NCI-H2081 (cell line): ENCODE measurements at places on chromosomes 7 and 10.

DNA sequence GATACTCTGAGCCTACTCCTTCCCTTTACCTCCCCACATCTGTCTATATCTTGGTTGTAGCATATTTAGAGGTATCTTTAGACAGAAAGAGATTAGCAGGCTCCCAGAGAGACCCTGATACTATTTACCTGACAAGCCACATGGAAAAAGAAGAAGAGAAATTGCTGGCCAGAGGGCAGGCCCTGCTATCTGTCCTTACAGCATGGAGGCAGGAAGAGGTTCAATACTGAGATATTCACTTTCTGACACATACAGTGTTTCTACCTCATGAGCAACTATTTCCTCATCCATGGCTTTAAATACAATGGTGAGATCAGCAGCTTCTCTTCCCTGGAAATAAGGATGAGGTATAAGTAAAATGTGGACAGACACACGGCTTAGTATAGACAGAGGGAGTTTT lies 33.9 kb upstream of the TSPAN13 start:
- DNase-seq: no peak

DNA sequence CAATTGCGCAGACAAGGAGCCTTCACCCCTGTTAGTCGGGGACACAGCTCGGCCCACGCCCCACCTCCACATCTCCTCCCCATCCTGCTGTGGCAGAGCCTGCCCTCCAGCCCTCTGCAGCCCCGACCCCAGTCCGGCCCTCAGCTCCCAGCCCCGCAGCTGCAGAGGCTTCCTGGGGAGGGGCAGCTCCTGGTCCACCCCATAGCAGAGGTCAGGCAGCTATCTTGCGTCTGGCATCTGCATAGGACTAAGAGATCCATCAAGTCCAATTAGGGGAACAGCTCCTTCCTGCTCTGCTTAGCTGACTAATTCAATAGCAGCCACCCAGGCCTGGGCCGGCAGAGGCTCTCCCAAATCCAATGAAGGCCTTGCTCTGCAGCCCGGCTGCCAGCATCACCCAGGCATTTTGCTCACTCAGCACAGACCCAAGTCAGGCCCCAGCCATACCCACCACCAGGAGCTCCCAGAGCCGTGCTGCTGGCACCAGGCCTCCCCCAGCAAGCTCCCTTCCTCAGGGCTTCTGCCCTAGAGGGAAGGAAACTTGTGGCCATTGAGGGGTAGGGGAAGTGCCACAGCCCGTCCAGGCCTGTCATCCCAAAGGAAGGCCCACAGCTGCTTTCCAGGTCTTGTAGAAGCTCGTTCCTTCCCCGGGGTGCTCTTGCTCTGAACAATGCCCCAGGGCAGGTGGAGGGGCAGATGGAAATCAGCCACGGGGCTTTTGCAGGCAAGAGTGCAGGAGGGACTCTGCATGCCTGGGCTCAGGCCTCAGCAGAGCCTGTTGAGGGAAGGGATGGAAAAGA lies 106.2 kb upstream of the RET start:
- no peak for DNase-seq

- DNase-seq: no peak
Measured at GRCh38 chr10:113823389-113823788, 30.5 kb downstream of the DCLRE1A start.

- DNase-seq: no peak
Measured at GRCh38 chr10:17354781-17355180, 99.6 kb downstream of the ST8SIA6 start.

DNA sequence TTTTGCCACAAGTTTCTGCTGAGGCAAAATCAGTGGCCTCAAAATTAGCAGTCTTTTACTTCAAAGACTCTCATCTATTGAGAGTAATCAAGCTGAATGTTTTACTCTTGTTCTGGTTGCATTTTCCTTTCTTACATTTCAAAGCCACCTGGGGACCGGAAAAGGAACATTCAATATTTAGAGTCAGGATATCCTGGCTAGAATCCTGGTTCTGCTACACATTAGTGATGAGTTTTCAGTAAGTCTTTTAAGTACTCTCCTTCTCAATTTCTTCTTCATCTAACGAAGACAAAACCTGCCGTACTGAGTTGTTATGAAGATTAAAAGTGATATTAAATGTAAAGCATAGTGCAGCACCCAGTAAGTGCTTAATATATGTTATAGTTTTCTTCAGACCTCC lies 52.5 kb downstream of the LAMB4 start:
- no peak for DNase-seq

DNA sequence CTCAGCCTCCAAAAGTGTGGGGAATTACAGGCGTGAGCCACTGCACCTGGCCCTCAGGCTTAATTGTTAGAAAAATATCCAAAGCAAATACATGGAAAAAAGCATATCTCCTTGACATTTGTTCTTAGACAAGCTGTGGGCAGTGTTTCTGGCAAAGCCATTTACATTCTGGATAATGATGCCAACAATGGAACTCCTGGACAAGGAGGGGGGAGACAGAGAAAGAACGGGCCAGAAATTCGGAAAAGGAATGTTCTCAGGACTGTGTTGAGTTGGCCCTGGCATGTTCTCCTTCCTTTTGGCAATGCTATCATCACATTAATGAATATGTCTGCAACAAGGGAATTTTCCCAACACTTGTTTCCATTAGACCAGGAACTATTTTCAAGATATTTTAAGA lies 88.7 kb downstream of the UBE2H start:
- peak; percentile 53 for DNase-seq

DNA sequence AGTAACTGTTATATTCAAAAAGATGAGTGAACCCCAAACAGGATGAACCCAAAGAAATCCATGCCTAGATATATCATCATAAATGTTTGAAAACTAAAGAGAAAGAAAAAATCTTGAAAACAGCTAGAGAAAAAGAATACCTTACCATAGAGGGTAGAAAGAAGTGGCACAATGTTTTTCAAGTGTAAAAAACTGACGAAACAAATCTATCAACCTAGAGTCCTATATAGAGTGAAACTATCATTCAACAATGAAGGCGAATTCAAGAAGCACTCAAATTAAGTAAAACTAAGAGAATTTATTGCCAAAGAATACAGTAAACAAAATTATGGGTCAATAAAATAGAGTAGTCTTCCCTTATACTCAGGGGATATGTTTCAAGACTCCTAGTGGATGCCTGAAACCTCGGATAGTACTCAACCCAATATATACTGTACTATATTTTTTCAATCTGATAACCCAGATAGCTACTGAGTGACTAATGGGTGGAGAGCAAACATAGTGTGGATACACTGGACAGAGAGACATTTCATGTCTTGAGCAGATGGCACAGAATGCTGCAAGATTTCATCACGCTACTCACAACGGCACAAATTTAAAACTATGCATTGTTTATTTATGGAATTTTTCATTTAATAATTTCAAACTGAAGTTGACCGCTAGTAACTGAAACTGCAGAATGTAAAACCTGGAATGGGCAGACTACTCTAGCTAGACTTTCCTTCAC lies 52.6 kb upstream of the TMEM106B start:
- DNase-seq: no peak

DNA sequence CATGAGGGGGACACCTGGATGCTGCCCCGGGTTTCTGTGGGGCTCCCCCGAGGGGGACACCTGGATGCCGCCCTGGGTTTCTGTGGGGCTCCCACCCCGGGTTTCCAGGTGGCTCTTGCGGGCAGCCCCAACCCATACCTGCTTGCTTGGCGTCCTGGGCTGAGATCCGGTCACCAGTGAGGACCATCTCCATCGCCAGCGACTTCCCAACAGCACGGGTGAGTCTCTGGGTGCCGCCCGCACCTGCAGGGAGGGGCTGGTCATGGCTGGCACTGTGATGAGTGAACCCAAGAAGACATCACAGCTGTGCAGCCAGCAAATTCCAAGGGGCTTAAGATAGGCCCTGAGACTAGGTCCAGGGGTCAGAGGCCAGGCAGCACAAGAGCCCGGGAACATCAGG lies 6.4 kb downstream of the ECHS1 start:
- DNase-seq: no peak

DNA sequence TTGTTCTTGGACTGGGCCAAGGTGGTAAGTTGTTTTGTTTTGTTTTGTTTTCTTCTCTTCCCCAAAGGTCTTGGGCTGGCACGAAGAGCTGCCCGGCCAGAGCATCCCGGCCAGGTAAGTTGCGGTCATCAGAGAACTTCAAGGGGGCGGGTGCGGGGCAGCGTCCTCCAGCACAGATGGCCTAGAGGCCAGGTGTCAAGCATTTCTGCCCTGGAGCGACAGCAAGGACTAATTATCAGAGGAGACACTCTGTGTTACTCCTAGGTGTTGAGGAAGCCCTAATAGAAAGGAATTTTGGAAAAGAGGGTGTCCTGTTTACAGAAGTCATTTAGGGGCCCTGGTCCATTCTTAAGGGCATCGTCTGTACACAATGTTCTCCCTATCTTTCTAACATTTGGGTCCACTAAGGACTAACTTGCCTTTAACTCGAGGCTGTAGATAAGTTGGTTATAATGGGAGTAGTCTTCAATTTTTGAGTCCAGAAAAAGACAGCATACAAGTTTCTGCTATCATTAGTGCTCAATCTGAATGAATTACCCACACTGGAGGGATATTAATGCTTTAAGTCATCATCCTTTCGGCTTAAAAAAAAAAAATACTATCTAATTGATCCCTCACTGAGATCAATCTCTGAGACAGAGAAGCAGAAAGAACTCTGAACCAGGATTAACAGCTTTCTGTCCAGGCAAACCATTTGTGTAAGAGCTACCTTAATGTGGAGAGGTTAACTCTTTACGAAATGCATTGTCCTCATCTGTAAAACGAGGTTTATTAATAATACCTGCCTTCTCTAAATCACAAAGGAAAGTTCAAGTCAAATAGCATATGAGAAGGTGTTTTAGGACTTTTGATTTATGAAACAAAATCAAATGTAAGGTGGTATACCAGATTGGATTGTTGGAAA lies 1.5 kb downstream of the ITGB8 start:
- no peak for DNase-seq
